ENCODE measurements at places on chromosomes 12 and 14.
A peak's percentile ranks its signal among the peaks of the same experiment; 100 is the strongest.

DNA sequence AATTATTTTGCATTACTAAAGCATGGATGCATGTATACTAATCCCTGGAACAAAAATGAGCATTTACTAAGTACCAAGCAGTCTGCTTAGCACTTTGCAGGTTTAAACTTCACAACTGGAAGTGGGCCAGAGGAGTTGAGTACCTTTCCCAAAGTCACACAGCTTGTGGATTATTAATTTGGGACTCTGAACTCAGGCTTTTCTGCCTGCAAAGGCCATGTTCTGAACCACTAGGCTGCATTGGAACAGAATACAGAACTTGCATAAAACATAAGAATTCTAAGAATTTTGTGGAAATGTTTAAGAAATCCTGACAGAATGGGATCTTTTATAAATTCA is 132.9 kb upstream of the AMIGO2 start:
- DNase-seq = no peak

- DNase-seq = no peak
Measured at GRCh38 chr12:19893514-19893913, 454.2 kb downstream of the AEBP2 start.

GRCh38 chr12:104079024-104079423 is 14.7 kb downstream of the HCFC2 start:
- DNase-seq = no peak

- DNase-seq = no peak
Measured at GRCh38 chr12:1619587-1619986, 9.4 kb upstream of the WNT5B start.

DNA sequence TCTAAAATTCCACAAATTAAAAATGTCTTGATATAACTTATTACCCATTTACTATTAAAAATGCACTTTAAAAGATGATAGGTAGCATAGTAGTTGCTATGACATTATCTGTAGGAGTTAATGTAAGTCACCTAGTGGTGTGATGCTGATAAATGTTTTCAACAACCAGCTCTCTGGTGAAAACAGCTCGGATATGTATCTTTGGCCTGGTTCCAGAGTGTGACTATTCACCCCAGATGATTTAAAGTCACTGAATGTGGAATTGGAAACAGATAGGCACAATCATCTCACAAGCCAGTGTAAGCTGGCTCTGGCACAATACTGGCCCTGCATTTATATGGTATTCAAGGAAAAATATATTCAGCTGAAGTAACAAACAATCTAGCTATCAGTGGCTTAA is 9.2 kb upstream of the CCDC196 start:
- DNase-seq = no peak

DNA sequence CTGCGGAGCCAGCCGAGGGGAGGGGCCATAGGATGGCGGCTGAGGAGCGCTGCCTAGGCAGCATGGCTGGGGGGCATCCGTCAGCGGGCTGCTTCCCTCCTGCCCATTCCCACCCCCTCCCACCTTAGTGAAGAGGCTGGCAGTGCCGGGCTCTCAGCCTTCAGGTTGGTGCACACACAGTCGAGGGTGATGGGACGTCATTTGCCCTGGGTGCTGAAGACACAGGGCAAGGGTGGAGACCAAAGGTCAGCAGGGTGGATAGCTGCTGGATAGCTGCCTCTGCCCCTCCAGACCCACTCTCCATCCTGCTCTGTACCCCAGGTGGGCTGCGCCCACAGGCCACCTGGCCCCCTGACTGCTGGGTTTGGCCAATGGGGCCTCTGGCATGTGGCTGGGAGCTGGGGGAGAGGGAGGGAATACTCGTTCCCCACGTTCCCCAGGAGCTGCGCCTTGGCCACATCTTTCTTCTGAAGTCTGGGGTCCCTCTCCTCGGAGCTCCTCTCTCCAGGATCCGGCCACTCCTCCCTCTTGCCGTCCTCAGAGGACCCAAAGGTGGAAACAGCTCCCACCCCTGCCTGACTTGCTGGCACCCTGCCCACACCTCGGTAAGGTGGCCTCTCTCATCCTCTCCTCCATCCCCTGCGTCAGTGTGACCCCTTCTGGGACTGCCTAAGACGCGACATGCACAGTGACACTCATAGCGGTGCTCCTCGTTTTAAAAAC is 11.2 kb upstream of the CDC42BPB start:
- no peak for DNase-seq

DNA sequence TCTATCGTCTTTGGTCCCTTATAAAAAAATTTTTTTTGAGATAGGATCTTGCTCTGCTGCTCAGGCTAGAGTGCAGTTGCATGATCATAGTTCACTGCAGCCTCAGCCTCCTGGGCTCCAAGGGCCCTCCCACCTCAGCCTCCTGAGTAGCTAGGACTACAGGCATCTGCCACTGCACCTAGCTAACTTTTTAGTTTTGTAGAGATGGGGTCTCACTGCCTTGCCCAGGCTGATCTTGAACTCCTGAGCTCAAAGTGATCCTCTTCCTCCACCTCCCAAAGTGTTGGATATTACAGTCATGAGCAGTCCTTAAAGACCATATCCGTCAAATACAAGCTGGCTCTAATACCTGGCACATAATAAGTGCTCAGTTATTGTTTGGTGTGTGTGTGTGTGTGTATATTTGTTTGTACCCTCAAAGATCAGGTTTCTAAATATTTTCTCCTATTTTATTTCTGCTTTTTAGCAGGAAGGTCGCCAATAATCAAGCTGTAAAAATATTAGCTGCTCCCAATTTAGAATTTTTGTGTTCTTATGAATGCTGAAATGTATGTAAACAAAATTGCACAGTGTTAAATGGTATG is 30.5 kb downstream of the SRGAP1 start:
- no peak for DNase-seq

GRCh38 chr12:46965880-46966279 is 113.5 kb upstream of the PCED1B start:
- DNase-seq = no peak

DNA sequence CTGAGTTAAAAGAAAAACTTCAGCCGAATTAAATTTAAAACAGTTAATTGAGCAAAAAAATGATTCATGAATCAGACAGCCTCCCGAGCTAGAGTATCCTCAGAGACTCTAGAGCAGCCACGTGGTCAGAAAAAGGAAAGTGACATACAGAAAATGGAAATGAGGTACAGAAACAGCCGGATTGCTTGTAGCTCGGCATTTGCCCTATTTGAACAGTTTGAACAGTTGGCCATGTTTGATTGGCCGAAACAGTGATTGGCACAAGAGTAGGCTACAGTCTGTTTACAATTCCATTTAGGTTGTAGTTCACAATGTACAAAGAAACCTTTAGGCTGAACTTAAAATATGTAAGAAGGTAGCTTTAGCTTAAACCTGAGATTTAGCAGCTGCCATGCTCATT is 12.9 kb upstream of the OXA1L start:
- no peak for DNase-seq

DNA sequence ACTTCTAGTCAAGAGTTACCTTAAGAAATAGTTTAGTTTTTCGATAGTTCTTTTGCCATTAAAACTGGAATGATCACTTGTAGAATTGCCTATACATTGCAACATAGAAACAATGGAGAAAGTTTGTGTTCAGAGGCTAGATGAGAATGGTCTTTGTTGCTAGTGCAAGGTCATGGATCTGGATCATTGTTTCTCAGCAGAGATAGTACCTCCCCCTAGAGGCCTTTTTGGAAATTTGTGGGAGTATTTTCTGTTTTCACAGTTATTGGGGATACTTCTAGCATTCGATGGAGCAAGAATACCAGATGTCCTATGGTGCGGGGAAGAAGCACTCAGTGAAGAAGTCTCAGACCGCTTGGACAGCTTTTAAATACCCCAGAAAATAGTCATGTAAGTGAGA is 138.8 kb upstream of the HMGA2 start:
- no peak for DNase-seq

- no peak for DNase-seq
Measured at GRCh38 chr12:79375050-79375449, 315.7 kb downstream of the PAWR start.

DNA sequence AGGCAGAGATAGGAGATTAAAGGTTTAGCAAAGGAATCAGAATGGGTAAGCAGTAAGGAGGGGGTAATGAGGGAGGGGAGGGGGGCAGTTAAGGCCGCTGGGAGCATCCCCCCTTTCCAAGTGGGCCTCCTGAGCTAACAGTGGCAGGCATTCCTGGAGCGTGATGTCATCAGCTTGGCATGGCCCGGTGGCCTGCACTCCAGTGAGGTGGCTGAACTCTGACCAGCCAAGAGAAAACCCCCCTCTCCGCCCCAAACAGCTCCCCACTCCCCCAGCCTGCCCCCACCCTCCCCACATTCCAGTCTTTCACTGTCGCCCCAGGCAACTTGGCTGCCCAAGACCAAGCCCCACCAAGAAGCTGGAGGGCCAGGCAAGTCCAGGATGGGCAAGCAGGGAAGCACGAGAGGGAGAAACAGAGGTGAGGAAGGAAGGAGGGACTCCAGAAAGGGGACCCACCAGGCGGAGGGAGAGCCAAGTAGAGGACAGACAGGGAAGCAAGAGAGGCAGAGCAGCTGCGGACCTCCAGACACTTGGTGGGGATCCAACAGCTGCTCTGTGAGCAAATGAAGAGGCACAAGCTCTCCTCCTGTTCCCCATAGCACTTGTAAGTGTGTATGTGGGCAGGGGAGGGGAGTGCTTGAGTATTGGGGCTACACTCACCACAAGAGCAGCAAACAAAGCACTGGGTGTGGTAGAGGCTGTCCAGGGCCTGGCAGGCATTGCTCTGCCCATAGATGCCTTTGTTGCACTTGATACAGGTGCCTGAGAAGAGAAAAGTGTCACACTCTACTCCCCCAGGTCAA is 4.5 kb downstream of the AJUBA start:
- DNase-seq = no peak

- no peak for DNase-seq
Measured at GRCh38 chr14:103908580-103908979, 19.7 kb upstream of the TDRD9 start.

DNA sequence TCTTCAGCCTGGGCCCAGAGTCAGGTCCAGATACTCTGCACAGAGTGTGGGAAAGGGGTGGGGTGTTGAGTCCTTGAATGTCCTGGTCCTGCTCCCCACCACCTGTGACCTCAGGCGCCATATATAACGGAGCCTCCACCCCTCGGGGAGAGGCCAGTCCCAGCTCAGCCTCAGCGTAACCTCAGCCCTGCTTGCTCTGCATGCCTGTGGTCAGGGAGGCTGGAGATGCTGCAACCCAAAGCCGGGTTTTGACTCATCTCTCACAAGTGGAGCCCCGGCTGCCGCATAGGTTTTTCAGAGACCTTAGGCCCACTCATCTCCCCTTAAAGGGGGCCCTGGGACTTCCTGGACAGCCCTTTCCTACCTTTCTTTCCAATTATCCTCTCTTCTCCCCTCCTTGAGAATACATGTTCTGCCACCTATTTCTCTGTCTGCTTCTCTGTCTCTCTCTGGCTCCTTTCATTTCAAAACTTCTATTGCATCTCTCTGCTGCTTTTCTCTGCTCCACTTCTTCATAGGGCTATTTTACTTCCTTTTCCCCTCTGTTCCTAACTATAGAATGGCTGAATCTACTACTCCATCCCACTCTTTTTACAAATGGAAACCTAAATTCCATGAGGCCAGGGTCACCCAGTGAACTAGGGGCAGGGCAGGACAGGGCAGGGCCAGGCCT is 1.2 kb downstream of the ITGB7 start:
- peak; percentile 37 for DNase-seq

Measured in stimulated activated CD8-positive, alpha-beta memory T cell treated with anti-CD3 and anti-CD28 coated beads, Interleukin-12 subunit alpha, Interleukin-12 subunit beta, amount 100 ng/mL, for 1 hour (primary cell).